ENCODE measurements at places on chromosomes 13 and 19. TPM values are rescaled to one million over a fixed set of nuclear protein-coding genes. Genes with fewer than 3 reads are reported as not detected.

The KLK14 gene
- total RNA-seq, result 1.3 TPM

The ZNF45 gene
- 10.6 TPM for total RNA-seq

- no peak for DNase-seq
Measured at GRCh38 chr19:29528946-29529645, 3.3 kb downstream of the VSTM2B start.

DNA sequence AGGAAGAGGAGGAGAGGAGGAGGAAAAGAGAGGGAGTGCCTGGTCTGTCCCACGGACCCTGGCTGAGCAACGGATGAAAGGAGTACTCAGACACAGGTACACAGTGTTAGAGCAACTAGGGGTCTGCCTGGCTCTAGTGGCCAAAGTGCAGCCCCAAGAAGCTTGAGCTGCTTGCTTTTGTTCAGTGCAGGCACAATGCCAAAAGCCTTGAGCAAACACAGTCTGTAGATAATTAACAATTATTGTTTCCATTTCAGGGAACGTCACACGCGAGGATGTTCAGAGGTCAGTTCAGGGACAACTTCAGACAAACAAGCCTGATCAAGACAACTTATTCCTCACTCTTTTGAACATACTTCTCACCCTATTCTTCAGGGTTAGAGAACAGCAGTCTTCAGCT lies 32.2 kb upstream of the ZNF726 start:
- DNase-seq, result no peak

The TEAD2 gene
- not detected for total RNA-seq
